ENCODE measurements at places on chromosomes 3 and 15. TPM values are rescaled to one million over a fixed set of nuclear protein-coding genes. Genes with fewer than 3 reads are reported as not detected.

The JMJD7 gene
- total RNA-seq = 8.8 TPM

The TMEM212 gene
- total RNA-seq = not detected

The RTP3 gene
- not detected for total RNA-seq

The GLDN gene
- 1.5 TPM for total RNA-seq

The ADCY5 gene
- total RNA-seq = 134 TPM

The IL16 gene
- 10.1 TPM for total RNA-seq

The FBN1 gene
- 110 TPM for total RNA-seq

The PPARG gene
- 57.2 TPM for total RNA-seq

The CIB1 gene
- 55.0 TPM for total RNA-seq

The C3orf20 gene
- total RNA-seq = 0.10 TPM

The CADM2 gene
- total RNA-seq = 8.9 TPM

The PLSCR2 gene
- total RNA-seq = not detected

The EFHB gene
- total RNA-seq = 0.76 TPM

The ZNF662 gene
- total RNA-seq = 5.2 TPM

The IL5RA gene
- 2.3 TPM for total RNA-seq

The SCG5 gene
- total RNA-seq = 0.73 TPM

The TGM5 gene
- not detected for total RNA-seq

The SERPINI2 gene
- total RNA-seq = 1.1 TPM

The SENP2 gene
- 25.4 TPM for total RNA-seq

The CORO2B gene
- total RNA-seq = 8.9 TPM

The ERICH6 gene
- total RNA-seq = not detected

The ARHGEF3 gene
- total RNA-seq = 11.9 TPM

The NAALADL2 gene
- total RNA-seq = 7.4 TPM

The CDAN1 gene
- 6.6 TPM for total RNA-seq

The TF gene
- total RNA-seq = 31.8 TPM

The GRIP2 gene
- total RNA-seq = 19.8 TPM

The SEMA4B gene
- total RNA-seq = 41.2 TPM

The ITIH1 gene
- total RNA-seq = not detected

The CCDC39 gene
- total RNA-seq = not detected

The CCK gene
- not detected for total RNA-seq

The TASOR gene
- 34.7 TPM for total RNA-seq

The CPEB1 gene
- total RNA-seq = 3.1 TPM

The LPCAT4 gene
- 31.3 TPM for total RNA-seq

The GOLGA6B gene
- not detected for total RNA-seq

The TIPARP gene
- 34.1 TPM for total RNA-seq

The ALPK3 gene
- total RNA-seq = 59.9 TPM

The VIPR1 gene
- total RNA-seq = 4.9 TPM

The HYPK gene
- 11.2 TPM for total RNA-seq

The LDHAL6B gene
- not detected for total RNA-seq

The SV2B gene
- total RNA-seq = 1.8 TPM

The ZNF502 gene
- 3.4 TPM for total RNA-seq

The MLF1 gene
- 126 TPM for total RNA-seq

The ECE2 gene
- total RNA-seq = not detected

The CFAP100 gene
- total RNA-seq = not detected

The AGBL1 gene
- 0.05 TPM for total RNA-seq

The GOLGA8Q gene
- total RNA-seq = 1.1 TPM

The AADACL2 gene
- total RNA-seq = not detected

The OR5K2 gene
- not detected for total RNA-seq

The DAZL gene
- not detected for total RNA-seq

The FAM3D gene
- total RNA-seq = not detected

The CNTN4 gene
- total RNA-seq = 4.1 TPM

The CHRFAM7A gene
- total RNA-seq = 2.8 TPM

The PLCB2 gene
- total RNA-seq = 8.4 TPM

The CD96 gene
- 2.9 TPM for total RNA-seq

All from left cardiac atrium (tissue), 4 donors.